ENCODE measurements at places on chromosomes 6 and 20.

- no peak for DNase-seq
Observed at GRCh38 chr6:45426251-45426650, 48.5 kb upstream of the SUPT3H start.

- no peak for DNase-seq
Observed at GRCh38 chr6:47727391-47727790, 29.0 kb downstream of the ADGRF4 start.

DNA sequence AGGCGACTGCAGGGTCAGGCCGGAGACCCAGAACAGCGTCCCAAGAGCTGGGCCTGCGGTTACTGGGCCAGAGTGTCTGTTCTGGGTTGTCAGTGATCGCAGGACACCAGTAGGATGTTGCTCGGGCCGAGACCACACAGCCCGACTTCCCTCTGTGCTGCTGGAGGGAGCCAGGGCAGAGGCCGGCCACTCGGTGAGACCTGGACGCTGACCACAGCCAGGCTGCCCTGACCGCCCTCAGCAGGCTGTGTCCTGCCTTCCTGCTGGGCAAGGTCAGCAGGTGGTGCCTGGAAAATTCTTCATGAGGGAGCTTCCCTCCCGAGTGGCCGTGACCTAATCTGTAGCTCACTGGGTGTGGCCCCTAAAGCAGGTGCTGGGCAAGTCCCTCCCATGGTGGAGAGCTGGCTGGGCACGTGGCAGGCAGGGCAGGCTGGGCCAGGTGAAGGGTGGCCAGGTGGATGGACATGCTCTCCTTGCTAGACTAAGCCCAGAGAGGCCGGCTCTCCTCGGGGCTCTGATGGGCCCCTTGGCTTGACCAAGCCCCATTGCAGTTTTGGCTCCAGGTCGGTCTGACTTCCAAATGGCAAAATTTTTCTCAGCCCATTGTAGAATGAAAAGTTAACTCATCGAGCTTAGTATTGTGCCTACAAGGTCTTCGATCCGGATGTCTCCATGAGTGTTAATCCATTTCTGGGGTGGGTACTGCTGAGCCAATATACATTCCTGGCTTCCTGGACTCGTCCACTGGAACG, 1.9 kb downstream of the SLCO4A1 start:
- DNase-seq = no peak

DNA sequence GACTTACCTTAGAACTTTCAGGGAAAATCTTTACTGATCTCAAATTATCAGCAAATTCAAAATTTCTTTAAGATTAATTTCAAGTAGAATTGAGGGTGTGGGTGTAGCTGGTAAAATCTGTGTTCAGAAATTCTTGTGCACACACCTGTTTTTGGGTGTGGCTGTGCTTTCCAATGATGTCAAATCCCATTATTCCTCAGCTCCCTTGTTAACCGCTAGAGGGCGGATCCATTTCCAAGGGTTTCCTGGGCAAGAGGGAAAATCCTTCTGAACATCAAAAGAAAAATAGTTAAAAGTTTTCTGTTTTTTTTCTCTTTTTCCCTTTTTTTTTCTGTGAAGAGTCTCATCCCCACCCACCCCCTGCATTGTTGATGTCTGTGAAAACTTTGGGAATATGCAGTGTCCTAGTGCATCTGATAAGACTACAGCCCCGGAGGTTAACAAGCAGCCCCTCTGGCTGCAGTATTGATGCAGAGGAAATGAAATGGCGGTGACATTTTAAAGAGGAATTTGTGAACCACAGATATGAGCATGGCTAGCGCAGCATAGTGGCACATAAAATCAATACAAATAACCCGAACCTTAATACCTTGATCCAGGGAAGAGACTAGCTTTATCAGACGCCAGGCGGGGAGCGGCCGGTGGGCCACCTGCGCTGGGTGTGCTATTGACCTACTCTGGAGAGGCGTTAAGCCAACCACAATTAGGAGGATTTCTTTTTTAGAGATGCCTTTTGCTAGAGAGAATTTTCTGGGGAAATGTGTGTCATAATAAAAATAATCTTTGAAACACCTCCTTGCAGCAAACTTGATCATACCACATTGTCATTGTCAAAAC, 130.9 kb downstream of the FOXA2 start:
- peak; percentile 14 for DNase-seq

- no peak for DNase-seq
Observed at GRCh38 chr6:36559011-36559793, 11.9 kb upstream of the STK38 start.
